CD4-positive, alpha-beta T cell treated with Interleukin-17A for 1 hour (primary cell): ENCODE measurements at places on chromosomes 12 and 14.

DNA sequence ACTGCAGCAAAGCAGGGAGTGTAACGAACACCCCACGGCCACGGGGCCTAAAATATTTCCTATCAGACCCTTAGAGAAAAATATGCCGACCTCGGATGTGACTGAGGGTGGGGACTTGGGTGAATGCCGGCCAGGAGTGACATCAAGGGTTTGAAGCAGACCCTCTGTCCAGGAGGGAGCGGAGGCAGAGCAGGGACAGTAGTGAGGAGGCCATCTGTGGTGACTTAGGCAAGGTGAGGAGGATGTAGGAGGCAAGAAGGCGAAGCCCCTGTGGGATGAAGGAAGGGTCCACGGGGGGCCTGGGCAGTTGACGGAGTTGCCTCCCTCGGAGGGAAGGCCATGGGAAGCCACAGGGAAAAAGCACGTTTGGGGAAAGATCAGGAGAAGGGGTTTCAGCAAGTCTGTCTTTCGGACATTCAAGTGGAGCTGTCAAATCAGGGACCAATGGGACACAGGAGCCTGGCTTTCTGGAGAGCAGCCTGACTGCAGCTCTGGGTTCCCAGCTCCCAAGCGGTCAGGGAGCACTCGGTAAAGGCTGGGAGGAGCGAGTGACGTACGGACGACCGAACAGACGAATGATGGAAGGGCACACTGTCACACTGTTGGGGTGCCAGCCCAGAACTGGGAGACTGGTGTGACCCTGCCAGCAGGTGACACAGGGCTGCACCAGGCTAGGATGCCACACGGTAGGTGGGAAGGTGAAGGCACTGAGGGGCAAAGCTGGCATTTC is 74.3 kb downstream of the MOK start:
- no peak for DNase-seq

DNA sequence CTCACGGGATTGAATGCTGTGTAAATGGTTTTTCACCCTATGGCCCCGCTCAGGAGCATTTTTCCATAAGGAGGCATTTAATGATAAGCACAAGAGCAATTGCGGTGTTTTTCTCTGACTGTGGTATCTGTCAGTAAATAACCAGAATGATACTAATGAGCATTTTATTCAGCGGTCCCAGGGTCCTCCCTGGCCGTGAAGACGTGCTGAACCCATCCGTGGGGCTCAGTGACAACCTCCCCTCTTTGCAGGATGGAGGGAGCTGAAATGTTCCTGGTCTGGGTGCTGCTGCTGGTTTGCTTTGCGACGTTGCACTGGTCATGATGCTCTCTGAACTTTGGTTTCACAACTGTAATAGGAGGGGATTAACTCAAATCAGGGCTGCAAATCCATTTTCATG is 625.6 kb downstream of the AACS start:
- no peak for DNase-seq

GRCh38 chr12:51395283-51396230 is 4.4 kb upstream of the GALNT6 start:
- peak; percentile 41 for DNase-seq

GRCh38 chr12:6963791-6964413 is 6.6 kb downstream of the PHB2 start:
- DNase-seq: no peak

DNA sequence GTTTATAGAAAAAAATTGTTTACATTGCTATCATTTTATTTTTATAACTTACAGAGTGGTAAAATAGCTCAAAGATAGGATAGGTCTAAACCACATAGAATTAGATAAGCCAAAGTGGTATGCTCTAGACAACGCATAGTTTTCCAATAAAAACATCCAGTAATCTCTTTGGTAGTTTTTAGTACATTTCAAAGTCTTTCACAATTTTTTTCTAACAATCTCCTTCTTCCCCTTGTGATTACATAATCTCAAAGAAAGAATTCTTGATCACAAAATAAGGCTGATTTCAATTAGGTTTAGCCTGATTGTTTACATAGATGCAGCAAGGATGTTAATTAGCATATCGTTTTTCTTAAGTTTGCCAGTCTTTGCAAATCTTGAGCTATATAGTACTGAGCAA is 460.0 kb downstream of the FUT8 start:
- no peak for DNase-seq
